ENCODE measurements at places on chromosomes 3 and 15. TPM values are rescaled to one million over a fixed set of nuclear protein-coding genes. Genes with fewer than 3 reads are reported as not detected.

DNA sequence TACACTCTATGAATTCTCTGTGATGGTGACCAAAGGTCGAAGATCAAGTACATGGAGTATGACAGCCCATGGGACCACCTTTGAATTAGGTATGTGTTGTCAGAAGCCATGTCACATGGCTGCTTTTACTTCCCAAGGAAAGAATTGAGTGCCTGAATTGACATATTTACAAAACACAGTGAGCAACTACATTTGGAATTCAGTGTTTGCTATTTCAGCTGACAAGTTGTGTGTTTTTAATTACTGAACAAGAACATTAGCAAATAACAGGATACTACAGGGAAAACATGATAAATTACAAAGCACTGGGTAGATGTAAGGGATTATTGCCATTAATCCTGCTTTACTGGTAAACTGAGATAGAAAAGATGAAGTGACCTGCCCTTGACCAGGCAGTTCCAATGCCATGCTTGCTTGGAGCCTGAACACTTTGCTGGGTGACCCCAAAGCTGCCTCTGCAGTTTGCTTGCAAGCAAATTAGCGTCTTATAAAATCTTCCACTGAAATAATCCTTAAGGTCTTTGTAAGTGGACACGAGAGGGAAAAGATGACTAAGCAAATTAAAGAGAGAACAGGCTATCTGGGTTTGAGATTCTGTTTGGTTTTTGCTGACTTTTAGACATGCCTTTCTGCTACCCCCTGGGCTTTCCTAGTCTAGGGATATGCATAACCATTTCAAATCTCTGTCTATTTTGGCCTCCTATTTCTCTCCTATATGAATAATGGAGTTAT lies 98.2 kb downstream of the HCN4 start:
- H3K27ac ChIP-seq: no peak overlapping the region
- H3K4me3 ChIP-seq: no peak overlapping the region
- no peaks in the 10 kb centered on the region for H3K27me3 ChIP-seq
- peaks cover 20% of the 10 kb centered on the region for H3K36me3 ChIP-seq
- no peak for DNase-seq
- peaks cover 9% of the 10 kb centered on the region for H3K4me1 ChIP-seq

DNA sequence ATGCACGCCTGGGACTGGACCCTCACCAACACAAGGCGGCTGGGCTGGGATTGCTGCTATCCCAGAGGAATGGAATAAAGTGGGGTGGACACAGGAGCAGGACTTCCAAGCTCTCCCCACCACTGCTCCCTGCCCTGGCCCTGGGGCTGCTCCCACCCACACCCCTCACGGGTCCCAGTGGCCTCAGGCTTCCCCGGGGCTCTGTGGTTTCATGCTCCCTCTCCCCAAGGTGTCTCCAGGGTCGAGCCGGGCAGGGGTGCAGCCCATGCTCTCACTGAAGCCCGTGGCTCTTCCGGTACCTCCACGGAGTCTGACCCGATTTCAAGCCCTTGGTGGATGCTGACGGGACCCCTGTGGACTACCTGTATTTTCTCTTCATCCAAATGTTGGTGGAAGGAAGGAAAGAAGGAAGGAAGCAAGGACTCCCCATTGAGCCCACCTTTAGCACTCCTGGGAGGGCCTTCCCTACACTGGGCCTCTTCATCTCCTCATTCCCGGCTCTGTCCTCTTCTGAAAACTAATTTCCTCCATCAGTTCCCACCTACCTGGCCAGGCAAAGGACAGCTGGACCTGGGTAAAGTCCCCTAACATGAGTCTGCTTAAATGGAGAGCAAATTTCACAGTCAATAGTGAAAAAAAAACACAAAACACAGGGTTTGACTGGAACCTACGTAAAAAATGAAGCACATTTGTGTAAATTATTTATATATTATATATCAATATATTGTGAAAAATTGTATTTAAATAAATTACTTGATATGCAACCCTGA lies 44.0 kb upstream of the PCSK6 start:
- DNase-seq: no peak
- peaks cover 17% of the 10 kb centered on the region for H3K4me1 ChIP-seq
- H3K27me3 ChIP-seq: peaks cover 18% of the 10 kb centered on the region
- no peak overlapping the region for H3K27ac ChIP-seq
- H3K36me3 ChIP-seq: no peaks in the 10 kb centered on the region
- H3K4me3 ChIP-seq: no peak overlapping the region

DNA sequence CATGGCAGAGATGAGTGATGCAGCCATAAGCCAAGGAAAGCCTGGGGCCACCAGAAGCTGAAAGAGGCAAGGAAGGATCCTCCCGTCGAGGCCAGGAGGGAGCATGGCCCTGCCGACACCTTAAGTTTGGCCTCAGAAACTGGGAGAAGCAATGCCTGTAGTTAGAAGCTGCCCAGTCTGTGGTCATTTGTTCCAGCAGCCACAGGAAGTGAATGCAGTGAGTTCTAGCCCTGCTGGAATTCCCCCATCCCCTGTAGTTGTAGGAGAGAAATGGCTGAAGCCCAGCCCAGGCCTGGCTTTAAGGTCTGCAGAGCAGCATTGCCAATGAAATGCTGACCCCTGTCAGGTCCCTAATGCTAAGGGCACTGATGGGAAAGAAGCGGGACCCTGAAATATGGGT lies 12.2 kb upstream of the CHSY1 start:
- no peak overlapping the region for H3K27ac ChIP-seq
- H3K27me3 ChIP-seq: peaks cover 6% of the 10 kb centered on the region
- H3K36me3 ChIP-seq: no peaks in the 10 kb centered on the region
- H3K4me3 ChIP-seq: no peak overlapping the region
- no peak for DNase-seq

DNA sequence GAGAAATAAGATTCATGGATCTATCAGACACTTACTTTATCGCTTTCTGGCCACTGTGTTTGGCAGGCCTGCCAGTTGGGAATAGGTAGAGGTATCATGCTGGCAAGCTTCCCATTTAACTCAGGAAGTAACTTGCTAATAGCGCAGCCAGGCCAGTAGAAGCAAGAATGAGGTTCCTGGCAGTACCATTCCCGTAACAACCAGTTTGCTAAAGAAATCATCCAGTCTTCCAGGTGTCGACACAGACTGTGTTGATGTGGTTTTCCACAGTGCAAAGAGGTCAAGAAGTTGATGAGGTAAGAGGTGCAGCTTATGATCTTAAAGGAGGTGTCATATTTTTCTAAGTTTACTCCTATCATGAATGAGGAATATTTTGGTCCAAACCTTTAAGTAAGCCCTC lies 46.2 kb downstream of the DPH6 start:
- DNase-seq: no peak
- H3K4me1 ChIP-seq: peaks cover 1% of the 10 kb centered on the region
- H3K27me3 ChIP-seq: no peaks in the 10 kb centered on the region
- no peak overlapping the region for H3K4me3 ChIP-seq
- H3K27ac ChIP-seq: no peak overlapping the region

Gene CHRFAM7A
- 0.96 TPM for total RNA-seq

DNA sequence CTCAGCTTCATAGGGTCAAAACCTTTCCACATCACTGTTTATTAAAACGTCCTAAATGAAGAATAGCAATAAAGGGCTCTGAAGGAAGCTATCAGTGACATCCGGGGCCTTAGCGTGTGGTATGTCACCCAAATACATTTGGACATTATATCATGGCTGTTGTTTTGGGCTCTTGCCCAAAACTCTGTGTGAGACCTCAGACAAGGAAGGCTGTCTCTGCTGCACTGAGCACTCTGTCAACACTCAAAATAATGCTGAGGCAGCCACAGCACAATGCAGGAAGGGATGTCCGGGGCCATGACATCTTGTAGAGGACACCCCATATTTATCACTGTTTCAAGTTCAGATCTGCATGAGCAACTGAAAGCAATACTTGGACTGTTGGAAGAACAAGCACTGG lies 293.8 kb upstream of the WNT5A start:
- no peak for DNase-seq
- H3K27ac ChIP-seq: no peak overlapping the region
- H3K4me1 ChIP-seq: peaks cover 7% of the 10 kb centered on the region

GRCh38 chr15:61890106-61890505 lies 170.1 kb downstream of the VPS13C start:
- peaks cover 45% of the 10 kb centered on the region for H3K36me3 ChIP-seq
- DNase-seq: no peak
- no peaks in the 10 kb centered on the region for H3K4me1 ChIP-seq
- H3K4me3 ChIP-seq: no peak overlapping the region
- no peaks in the 10 kb centered on the region for H3K27me3 ChIP-seq

- no peak overlapping the region for H3K4me3 ChIP-seq
- H3K4me1 ChIP-seq: no peaks in the 10 kb centered on the region
- H3K36me3 ChIP-seq: no peaks in the 10 kb centered on the region
- H3K27me3 ChIP-seq: no peaks in the 10 kb centered on the region
- DNase-seq: no peak
- no peak overlapping the region for H3K27ac ChIP-seq
Measured at GRCh38 chr3:144900366-144900765, 928.7 kb downstream of the DIPK2A start.

DNA sequence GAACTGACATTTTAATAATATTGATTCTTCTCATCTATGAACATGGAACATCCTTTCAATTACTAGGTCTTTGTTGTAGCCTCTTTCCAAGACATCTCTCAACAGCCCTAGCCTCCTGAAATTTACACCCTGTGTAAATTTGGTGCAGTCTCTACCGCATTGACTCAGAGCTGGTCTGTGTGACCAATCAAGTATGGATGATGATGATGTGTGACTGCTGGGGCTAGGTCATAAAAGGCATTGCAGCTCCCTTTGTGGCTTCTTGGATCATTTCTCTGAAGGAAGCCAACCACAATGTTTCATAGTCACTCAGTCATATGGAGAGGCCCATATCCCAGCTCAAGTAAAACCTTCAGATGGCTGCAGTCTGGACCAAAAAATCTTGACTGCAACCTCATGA lies 62.1 kb upstream of the FAM3D start:
- no peak for DNase-seq
- peaks cover 16% of the 10 kb centered on the region for H3K4me1 ChIP-seq
- no peak overlapping the region for H3K4me3 ChIP-seq
- H3K27ac ChIP-seq: no peak overlapping the region

DNA sequence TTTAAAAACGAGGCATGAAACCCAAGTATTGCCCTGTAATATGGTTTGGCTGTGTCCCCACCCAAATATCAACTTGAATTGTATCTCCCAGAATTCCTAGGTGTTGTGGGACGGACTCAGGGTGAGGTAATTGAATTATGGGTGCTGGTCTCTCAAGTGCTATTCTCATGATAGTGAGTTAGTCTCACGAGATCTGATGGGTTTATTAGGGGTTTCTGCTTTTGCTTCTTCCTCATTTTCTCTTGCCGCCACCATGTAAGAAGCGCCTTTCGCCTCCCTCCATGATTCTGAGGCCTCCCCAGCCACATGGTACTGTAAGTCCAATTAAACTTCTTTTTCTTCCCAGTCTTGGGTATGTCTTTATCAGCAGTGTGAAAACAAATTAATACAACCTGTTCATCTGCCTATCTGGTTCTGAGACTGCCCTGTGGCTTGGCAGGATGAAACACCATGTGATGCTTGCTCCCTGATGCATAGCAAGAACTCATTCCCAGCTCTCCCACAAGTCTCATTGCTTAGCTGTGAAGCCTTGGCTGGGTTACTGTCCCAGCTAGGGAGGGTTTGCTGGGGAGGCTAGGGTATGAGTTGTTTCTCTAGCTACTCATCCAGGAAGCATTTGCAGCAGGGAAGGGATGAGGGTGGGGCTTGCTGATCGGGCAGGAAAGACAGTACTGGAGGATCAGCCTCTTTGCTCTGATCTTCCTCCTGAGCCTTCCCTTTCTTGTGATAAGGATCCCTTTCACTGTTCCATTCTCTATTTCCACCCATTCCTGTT lies 3.7 kb upstream of the SQOR start:
- peaks cover 4% of the 10 kb centered on the region for H3K4me1 ChIP-seq
- no peak overlapping the region for H3K27ac ChIP-seq
- H3K27me3 ChIP-seq: peaks cover 26% of the 10 kb centered on the region
- no peak for DNase-seq
- H3K36me3 ChIP-seq: peaks cover 3% of the 10 kb centered on the region
- H3K4me3 ChIP-seq: no peak overlapping the region

Gene TARS3
- total RNA-seq: 21.5 TPM

Gene MEGF11
- 0.60 TPM for total RNA-seq

All from progenitor cell of endocrine pancreas (in vitro differentiated cells).